Amniotic stem cell (primary cell): ENCODE measurements at places on chromosomes 5 and 9.

GRCh38 chr9:135605238-135605781, 34.0 kb downstream of the GLT6D1 start:
- no peak for DNase-seq

DNA sequence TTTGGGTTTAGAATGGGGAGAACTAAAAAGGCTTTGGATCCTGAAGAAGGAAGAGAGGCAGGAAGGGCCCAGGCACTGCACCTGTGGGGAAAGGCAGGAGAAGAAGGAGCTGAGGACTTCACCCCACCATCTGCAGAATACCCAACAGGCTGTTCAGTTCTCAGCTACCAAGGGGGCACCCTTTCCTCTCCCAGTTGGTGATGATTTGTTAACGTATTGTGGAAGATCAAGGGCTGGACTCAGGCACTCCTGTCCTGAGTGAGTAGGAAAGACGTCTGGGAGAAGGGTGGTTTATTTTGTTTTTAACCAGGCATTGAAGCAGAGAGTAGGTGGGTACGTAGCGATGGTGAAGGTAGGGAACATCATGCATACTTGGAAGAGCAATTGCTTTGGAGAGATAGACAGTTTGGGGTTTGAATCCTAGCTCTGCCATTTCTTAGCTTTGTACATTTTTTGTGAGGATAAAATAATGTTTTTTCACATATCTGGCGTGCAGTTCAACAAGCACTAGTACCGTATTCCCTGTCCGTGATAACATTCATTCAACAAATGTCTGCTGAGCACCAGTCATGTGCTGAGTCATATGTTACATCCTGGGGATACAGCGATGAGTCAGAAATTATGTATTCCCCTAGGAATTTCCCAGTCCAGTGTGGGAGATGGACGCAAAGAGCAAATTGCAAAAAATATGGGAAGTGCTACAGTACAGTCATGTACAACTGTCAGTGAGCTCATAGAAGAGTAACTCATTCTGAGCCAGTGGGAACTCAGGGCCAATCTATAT, 2.1 kb downstream of the MSANTD3 start:
- DNase-seq = peak; percentile 96

DNA sequence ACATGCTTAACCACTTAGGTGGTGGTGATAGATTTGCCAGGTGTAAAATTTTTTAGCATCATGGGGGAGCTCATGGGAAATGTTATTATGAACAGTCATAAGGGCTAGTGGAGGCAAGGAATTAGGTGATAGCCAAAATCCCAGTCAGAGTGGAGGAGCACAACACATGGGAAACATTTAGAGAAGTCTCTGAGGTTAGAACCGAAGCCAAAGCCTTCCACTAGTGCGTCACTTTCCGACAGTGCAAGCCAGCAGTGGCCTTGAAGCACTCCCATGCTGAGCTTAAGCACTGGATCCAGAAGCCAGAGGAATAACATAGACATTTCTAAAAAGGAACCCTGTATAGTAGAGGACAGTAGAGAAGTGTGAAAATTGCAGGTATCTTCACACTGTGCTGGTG, 101.5 kb upstream of the SNX2 start:
- DNase-seq = no peak

- no peak for DNase-seq
Observed at GRCh38 chr9:94649100-94649819, 9.9 kb upstream of the FBP1 start.

DNA sequence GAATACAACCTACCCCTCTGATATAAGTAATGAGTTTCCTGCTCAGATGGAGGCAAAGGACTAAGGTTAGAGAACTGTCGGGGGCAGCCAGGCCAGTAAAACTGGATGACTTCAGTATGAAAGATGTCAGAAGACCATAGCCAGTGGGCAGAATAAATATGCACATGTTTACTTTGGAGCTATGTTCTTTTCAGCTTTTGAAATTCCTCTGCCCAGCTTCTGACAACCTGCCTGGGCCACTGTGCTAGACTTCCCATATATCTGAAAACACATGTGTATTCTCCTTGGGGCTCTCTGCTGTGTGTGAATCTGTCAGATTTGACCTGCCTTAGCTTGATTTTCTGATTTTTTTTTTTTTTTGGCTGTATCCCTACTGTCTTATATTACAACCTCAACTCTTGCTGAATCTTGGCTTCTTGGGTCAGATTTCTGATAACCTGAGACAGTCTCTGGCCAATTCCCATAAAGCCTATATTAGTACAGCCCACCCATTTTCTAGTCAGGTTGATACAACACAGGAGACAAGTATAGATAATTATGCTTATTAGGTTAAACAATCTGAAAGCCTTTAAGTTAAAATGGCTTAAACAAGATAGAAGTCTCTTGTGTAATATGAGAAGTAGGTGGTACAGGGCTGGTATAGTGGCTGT, 76.6 kb upstream of the PRLR start:
- no peak for DNase-seq

DNA sequence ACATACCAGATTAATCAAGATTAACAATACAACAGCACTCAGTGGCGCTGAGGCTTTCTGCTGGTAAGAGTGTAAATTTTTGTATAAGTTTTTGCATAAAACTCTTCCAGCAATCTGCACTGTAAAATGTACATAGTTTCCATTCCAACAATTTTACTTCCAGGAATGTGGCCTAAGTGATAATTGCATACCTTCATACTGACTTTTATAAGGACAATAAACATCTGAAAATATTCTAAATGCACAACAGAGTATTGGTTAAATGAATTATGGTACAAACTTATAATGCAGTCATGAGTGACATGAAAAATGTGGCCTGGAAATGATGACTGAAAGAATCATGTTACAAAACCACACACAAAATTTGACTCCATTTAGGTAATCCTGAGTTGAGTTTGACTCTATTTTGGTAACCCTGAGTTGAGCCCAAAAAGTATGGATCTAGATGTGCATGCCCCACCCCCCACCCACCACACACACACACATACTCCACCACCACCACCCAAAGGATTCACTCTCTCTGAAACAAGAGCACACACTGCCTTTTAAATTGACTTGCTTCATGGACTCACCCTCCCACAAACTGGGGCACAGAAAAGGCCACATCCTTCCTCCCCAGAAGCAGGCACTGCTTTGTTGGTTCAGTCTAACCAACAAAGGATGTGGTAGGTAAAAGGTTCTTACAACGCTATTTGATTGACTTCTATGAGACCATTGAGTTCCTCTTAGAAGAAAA, 137.6 kb downstream of the SUSD1 start:
- peak; percentile 44 for DNase-seq

DNA sequence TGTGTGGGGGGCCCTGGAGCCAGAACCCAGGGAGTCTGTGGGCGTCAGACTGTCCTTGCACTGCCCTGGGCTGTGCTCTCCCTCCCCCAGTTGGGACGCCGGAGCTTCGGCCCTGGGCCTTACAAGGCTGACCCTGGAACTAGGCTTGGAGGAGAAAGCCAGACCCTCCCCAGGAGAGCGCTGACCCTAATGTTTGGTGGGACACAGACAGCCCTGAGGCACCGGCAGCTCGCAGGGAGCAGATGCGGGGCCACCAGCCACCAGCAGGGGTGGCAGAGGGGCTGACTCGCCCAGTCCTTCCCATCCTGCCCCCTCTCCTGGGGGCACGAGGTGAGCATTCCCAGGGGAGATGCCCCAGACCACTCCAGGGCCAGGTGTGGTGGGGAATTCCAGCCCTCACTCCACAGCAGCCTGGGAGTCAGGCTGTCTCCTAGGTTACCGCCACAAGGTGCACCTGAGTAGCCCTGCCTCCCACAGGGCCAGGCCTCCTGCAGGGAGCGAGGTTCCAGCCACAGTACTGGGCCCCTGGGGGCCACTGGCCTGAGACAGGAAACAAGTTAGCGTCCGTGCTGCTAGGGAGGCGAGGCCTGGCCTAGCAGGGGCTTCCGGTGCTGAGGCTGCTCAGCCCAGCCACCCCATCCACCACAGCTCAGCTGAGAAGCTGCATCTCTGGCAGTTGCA, 134.6 kb downstream of the OLFM1 start:
- DNase-seq = no peak

DNA sequence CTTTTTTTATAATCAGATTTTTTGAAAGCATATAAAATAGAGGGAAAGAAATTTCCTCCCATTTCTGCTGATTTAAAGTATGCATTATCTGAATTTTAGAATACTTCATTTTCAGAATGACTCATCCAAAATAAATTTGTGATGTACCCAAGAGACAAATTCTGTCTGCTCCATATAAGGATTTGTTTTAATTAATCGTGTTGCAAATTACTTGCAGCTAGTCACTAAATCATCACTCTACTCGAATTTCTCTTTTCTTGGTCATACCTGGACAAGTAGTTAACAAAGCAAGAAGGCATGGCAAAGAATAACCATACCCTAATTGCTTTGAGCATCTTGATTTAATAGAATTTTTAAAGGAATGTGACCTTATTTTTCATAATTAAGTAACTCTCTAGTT, 284.1 kb upstream of the GRAMD2B start:
- DNase-seq = no peak
